ENCODE measurements at places on chromosomes 5 and 9.

DNA sequence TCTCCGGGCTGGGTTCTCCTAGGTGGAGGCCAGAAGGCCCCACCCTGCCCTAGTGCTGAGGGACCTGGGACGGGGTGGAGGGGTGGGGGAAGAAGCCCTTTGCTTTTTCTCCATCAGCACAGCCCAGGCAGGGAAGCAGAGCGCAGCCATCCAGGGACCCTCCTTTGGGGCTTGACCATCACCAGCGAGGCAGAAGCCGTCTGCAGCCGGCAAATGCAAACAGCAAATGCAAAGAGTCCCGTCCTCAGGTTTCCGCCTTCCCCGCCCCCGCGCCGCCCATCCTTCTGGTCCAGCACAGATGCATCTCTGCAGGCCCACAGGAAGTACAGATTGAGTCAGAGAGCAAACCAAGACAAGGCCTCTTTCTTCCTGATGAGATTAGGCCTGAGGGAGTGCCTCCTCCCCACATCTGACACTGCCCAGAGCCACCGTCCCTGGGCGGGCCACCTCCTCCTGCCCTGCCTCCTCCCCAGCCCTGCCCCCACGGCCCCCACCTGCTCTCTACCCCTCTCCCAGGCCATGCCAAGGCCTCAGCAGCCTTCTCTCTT is 23.4 kb downstream of the CORO2A start:
- no peak for DNase-seq

- DNase-seq, result no peak
These were observed 1.6 kb upstream of the ASPN start for GRCh38 chr9:92483627-92484545.

DNA sequence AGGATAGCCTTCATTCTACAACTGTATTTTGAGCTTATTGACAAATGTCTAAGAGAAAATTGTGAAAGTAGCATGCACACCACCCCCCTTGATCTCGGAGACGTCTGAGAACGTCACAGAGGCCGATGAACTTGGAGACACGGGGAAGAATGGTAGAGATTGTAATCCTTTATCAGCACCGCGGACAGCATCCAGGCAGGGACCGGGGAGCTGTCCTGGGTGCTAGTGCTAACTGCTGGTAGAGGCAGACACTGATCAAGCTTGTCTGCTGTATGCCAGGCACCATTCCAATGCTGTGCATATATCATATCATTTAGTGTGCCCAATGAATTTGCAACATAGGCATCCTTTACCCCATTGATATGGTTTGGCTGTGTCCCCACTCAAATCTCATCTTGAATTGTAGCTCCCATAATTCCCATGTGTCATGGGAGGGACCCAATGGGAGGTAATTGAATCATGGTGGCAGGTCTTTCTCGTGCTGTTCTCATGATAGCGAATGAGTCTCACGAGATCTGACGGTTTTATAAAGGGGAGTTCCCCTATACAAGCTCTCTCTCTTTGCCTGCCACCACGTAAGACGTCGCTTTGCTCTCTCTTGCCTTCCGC is 98.8 kb downstream of the LHX2 start:
- peak; percentile 50 for DNase-seq

GRCh38 chr5:6805841-6806240 is 92.6 kb downstream of the TENT4A start:
- DNase-seq, result no peak

- DNase-seq, result no peak
These were observed 368.4 kb upstream of the ITGA1 start for GRCh38 chr5:52419357-52419756.

- DNase-seq, result no peak
These were observed 2.8 kb downstream of the MYO10 start for GRCh38 chr5:16933337-16933736.

DNA sequence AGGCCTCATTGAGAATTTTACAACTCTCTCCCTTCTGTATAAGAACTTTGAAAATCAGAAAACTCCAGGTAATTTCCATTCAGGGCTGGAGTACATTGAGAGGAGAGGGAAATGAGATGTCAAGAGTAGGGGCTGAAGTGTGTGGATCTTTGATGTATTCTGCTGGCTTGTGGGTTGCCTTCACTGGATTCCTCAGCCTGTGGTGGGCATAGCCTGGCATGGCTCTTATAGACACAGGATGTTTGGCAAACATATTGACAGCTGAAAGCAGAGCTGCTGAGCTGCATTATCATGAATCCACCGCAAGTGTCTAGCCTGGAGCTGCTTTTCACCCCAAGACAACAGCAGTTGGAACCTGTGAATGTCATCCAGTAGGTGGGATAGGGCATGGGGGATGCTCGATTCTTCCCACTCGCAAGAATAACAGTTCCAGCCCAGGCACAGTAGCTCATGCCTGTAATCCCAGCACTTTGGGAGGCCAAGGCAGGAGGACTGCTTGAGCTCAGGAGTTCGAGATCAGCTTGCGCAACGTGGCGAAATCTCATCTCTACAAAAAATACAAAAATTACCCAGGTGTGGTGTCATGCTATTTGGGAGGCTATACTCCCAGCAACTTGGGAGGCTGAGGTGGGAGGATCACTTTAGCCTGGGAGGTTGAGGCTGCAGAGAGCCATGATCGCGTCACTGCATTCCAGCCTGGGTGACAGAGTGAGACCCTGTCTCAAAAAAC is 36.0 kb upstream of the TTC23L start:
- no peak for DNase-seq

DNA sequence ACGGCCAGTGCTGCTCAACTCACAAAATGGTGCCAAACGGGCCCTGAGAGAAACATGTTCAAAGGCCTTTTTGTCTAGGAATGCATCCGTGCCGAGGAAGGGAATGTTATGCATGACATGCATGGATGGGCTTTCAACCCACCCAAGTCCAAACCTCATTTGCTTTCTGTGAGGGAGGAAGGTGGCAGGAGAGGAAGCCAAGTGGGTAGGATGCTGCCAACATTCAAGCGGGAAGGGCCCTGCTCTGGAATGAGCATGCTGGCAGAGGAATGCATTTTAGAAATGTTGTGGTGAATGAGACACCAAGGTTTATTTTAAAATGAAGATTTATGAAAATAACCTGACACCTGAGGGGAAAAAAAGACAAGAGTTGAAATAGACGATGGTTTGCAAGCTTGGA is 479.1 kb downstream of the CCDC171 start:
- no peak for DNase-seq

GRCh38 chr9:93191354-93191660 is 7.4 kb downstream of the WNK2 start:
- DNase-seq, result no peak

DNA sequence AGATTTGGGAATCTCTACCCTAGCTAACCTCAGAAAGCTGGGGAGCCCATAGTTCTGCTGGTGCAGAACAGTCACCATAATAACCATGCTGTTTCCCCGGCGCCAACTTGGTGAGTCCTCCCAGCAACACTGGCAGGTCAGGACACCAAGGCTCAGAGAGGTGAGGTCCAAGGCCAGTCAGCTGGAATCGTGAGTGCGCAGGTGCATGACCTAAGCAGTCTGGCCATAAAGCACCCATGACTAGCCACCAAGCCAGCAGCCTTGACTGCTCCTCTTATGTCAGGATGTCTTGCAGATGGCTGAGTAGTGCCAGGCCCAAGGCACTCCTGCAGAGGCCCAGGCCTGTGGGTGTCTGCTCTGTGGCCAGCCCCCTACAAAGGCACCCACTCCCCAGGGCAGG is 2.6 kb downstream of the RNF44 start:
- peak; percentile 26 for DNase-seq

DNA sequence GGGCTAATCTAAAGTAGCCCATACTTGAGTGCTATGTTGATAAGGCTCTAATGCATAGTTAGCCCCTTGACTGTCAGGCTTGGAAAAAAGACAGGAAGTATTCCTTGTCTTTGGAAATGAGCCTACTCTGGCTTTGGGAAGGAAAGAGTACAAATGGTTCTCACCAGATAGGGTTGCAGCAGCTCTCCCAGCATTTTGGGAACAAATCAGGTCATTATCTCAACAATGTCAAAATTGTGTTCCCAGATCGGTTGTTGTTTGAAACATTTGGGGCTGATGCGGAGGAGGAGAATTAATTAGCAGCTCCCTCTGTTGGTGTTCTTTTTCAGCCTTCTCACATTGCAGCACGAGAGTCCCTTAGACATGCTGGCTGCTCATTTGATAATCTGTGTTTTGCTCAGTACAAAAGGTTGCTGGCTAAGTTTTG is 294.7 kb upstream of the DMRT1 start:
- no peak for DNase-seq

DNA sequence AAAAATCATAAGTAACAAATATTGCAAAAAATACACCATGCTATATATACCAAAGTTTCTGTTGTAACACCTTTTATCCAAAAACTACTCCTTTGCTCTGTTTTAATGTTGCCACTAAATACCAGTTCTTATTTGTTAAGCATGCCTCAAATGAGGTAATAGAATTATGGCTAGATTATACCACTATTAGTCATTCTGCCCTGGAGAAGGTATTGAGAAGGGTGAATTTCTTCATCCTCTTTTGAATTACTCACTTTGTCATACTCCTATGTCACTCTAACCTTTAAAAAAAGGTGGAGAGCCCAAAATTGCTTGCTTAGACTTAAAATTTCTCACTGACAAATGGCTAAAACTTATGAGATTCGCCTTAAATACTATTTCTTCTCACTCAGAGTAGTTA is 750.9 kb downstream of the MAT2B start:
- no peak for DNase-seq

DNA sequence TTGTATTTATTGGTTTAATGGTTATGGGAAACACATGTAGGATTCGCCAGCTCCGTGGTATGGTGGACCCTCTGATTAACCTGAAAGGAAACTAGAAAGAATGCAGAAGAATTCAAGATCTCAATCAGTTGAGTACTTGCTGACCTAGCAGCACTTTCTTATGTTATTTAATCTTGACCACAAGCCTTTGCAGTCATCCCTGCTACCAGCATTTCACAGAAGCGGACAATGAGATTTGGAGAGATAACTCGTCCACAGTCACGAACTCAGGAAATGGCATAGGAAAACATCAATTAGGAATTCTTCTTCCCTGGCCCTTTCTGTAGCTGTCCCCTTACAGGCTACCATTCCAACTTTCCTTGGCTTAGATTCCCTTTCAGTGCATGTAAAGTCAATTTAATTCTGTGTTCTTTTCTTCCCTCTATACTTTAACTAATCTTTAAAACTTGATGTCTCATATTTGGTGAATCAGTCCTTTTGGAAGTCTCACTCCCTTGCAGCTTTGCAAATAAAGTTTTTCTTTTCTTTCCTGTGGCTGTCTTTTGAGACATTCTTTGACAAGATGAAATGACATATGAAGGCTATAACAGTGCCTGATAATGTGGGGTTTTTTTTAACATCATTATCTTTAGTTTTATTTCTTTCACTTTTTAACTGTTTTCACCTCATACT is 1.3 kb upstream of the SLC44A1 start:
- no peak for DNase-seq

DNA sequence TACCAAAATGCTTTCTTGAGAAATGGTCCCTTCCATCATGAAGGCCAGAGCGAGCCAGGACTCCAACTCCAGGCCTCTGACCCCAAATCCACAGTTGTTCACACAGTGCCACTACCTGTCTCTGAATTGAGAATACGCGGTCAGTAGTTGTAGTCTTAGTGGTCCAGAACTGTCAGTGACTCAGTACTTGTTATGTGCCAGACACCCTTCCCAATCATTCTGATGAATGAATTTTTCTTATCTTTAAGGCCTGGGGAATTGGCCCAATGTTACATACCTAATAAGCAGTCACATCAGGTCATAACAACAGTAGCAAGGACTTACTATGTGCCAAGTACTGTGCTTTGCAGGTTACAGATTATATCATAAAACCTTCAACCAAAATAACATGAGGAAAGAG is 72.7 kb upstream of the RARS1 start:
- DNase-seq, result no peak

DNA sequence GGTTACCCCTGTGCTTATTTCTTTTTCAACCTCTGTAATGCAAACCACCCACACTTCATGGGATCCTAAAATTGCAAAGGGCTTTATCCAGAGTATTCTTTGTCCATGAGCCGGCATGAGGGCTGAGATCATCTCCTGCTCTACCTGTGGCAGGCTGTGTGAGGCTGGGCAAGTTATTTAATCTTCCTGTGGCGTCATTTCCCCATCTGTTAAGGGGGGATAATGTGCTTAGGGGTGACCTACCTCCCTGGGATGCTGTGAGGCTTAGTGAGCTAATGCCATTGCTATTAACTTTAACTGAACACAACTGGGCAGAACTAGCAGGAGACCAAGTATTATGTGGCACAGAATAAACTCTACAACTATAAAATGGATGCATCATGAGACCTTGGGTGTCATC is 17.0 kb downstream of the FRMPD1 start:
- no peak for DNase-seq

DNA sequence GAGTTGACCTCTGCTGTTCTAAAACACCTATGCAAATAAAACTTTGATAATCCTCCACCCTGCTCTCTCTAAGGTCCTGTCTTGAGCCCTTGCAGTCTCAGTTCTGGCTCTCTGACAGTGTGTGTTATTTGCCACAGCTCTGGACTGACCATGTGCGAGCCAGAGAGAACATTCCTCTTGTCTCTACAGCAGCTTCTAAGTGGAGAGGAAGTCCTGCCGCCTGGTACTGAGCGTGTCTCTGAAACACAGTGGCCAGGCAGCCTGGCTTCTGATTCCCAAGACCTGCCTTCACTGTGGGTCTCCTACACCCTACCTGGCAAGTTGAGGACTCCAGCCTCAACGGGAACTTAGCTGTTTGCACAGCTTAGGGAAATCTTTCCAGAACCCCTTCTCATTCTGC is 61.6 kb downstream of the ENTREP1 start:
- no peak for DNase-seq

DNA sequence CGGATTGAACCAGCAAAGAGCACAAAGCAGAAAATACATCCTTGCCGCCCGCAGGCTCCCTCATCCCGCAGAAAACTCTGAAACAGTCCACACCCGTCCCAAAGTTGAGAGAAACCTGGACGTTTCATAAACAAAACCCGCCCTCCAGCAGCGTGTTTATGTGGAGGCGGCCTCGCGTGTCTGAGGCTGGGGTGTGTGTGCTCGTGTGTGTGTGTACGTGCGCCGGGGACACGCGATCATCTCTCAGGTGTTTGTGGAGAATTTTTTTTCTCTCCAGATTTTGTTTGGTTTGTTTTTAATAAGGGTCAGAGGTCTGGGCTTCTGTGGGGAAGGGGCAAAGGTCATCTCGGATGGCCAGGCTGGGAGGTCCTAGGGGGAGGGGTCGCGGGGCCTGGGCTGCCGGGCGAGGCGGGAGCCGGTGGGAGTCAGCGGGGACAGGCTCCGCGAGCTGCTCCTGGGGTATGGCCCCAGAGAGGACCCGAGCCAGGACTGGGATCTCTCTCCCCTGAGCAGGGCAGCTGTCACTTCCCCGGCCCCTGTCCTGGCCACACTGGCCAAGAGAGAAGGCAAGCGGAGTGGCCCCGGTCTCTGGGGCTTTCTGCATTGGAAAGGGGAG is 206.4 kb downstream of the C9orf50 start:
- peak; percentile 77 for DNase-seq

DNA sequence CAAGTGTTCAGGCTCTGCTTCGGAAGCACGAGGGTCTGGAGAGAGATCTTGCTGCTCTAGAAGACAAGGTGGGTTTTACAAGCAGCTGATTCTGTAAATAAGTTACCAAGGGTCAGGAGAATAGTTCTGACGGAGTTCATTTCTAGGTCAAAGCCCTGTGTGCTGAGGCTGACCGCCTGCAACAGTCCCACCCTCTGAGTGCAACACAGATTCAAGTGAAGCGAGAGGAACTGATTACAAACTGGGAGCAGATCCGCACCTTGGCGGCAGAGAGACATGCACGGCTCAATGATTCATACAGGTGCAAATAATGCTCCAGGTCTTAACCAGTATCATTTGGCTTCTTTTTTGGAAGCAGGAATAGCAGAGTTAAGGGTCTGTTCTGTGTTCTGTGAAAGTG is 24.8 kb downstream of the SPTAN1 start:
- no peak for DNase-seq

GRCh38 chr9:82354279-82354659 is 365.7 kb downstream of the SPATA31D1 start:
- DNase-seq, result no peak

- DNase-seq, result peak; percentile 19
These were observed 477.5 kb downstream of the TLE4 start for GRCh38 chr9:80049096-80049782.

Data from DMS53 (cell line).